CD8-positive, alpha-beta memory T cell (primary cell): ENCODE measurements at places on chromosomes 12 and 14. TPM values are rescaled to one million over a fixed set of nuclear protein-coding genes. Genes with fewer than 3 reads are reported as not detected.

GRCh38 chr12:6219980-6220379 lies 19.8 kb downstream of the CD9 start:
- no peak for DNase-seq

FAIM2 gene
- 0.44 TPM for total RNA-seq

- DNase-seq = no peak
These were observed 19.2 kb downstream of the DDX51 start for GRCh38 chr12:132124766-132125425.

GRCh38 chr14:92687681-92688433 lies 60.6 kb downstream of the LGMN start:
- no peak for DNase-seq

- peak; percentile 31 for DNase-seq
These were observed 103.3 kb upstream of the FKBP4 start for GRCh38 chr12:2691345-2692071.

TAS2R8 gene
- not detected for total RNA-seq

TPPP2 gene
- not detected for total RNA-seq

C14orf132 gene
- 0.58 TPM for total RNA-seq
